ENCODE measurements at places on chromosomes 3 and 15. TPM values are rescaled to one million over a fixed set of nuclear protein-coding genes. Genes with fewer than 3 reads are reported as not detected.

Gene SLC24A5
- not detected for total RNA-seq

Gene MESP1
- total RNA-seq = 0.44 TPM

Gene GRK7
- not detected for total RNA-seq

Gene PLAAT1
- total RNA-seq = 7.4 TPM

Gene ZNF385D
- 1.7 TPM for total RNA-seq

Gene THAP10
- 1.4 TPM for total RNA-seq

Gene GPR27
- total RNA-seq = 4.3 TPM

Gene MUC4
- 43.5 TPM for total RNA-seq

Gene KNG1
- not detected for total RNA-seq

Gene C3orf85
- not detected for total RNA-seq

Gene ABTB1
- total RNA-seq = 6.4 TPM

Gene XYLB
- 2.4 TPM for total RNA-seq

Gene RAB27A
- total RNA-seq = 12.6 TPM

All from esophagus mucosa (tissue), 1 donor.